Amniotic stem cell (primary cell): ENCODE measurements at places on chromosomes 2 and 18.

DNA sequence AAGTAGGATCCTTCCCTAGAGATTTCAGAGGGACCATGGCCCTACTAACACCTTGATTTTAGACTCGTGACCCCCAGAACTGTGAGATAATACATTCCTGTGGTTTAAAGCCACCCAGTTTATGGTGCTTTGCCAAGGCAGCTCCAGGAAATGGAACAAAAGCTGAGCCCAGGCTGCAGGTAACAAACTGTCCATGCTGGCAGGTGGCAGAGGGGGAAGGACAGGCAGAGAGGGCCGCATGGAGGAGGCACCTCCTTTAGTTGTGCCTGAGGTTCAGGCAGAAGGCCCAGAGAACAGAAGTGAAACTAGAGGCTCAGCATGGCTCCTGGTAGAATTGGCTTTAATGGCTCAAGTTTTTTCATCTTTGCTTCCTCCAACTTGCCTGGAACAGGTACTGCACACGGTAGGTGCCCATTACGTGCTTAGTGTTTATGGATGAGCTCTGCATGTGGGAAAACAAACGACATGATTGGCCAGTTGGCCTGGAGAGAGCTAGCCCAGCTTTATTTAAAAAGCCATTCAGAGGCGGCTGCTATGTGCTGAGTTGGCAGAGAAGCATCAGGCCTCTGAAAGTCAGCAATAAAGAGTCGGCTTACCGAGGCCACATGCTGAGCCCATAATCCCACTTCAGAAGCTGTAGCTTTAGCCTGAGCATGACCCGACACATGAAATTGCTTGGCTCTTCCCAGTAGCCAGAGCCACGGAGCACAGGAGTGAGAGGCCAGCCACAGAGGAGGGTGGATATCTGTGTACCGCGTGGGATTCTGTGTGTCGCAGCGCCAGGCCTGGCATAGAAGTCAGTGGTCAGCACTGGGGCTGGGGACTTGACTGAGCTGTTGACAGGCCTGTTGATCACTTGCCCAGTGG is 36.5 kb downstream of the HS1BP3 start:
- no peak for DNase-seq

- no peak for DNase-seq
Observed at GRCh38 chr18:61883547-61883946, 9.3 kb downstream of the RNF152 start.

DNA sequence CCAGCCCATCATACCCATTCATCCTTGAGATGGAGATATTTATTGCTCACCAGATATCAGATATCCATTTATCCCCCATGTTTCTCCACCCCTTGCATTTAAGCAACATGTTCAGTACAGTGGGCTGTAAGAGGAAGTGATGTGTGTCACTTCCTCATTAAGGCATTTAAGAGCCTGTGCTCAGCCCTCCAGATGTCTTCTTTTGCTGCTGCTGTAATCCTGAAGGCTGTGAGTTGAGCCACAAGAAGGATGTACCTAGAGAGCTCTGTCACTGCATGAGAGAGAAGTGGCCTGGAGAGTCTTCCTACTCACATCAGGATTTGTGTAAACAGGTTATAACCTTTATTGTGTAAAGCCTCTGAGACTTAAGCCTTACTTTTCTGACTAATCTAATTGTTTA is 151.8 kb upstream of the UNC80 start:
- DNase-seq = no peak

GRCh38 chr2:54560146-54560881 is 104.2 kb downstream of the SPTBN1 start:
- peak; percentile 32 for DNase-seq

- no peak for DNase-seq
Observed at GRCh38 chr2:168208652-168209051, 38.7 kb downstream of the STK39 start.

- no peak for DNase-seq
Observed at GRCh38 chr2:239312081-239312511, 88.7 kb downstream of the HDAC4 start.

DNA sequence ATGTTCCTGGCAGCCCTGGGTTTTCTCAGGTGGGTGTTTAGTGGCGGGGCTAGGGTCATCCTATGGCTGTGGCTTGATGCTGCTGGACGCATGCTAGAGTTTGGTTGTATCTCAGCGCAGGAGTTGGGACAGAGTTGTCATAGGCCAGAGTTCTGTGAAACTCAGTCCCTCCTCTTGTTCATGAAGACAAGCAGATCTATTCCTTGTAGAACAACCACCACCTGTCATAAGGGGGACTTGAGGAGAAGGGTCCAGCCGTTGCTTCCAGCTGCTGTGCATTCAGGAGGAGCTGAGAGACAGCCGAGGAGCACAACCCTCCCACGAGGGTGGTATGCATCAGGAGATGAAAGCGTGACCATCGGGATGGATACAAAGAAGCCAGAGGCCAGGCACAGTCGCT is 26.4 kb downstream of the DCDC2C start:
- no peak for DNase-seq

GRCh38 chr2:238345297-238345968 is 25.1 kb downstream of the TRAF3IP1 start:
- DNase-seq = no peak

- no peak for DNase-seq
Observed at GRCh38 chr2:201403880-201404279, 46.7 kb upstream of the FLACC1 start.

DNA sequence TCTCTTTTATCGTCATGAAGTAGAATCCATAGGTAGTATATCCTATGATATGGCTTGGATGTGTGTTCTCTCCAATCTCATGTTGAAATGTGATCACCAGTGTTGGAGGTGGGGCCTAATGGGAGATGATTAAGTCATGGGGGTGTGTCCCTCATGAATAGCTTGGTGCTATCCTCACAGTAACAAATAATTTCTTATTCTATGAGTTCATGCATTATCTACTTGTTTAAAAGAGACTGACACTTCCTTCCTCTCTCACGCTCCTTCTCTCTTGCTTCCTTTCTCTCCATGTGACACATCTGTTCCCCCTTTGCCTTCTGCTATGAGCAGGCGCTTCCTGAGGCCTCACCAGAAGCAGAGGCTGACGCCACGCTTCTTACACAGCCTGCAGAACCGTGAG is 165.6 kb downstream of the MREG start:
- no peak for DNase-seq

GRCh38 chr18:78378983-78379382 is 600.6 kb upstream of the SALL3 start:
- no peak for DNase-seq

- DNase-seq = peak; percentile 70
Observed at GRCh38 chr2:218959141-218959731, at the start of gene CDK5R2. Gene CDK5R2 (plus strand): TSS chr2:218959666. CDS start chr2:218959821, 155 bp downstream.

- no peak for DNase-seq
Observed at GRCh38 chr18:36250827-36251226, 46.7 kb upstream of the FHOD3 start.

- no peak for DNase-seq
Observed at GRCh38 chr2:227016894-227017293, 147.1 kb downstream of the COL4A4 start.

- no peak for DNase-seq
Observed at GRCh38 chr2:85282914-85283313, 44.9 kb downstream of the TGOLN2 start.

DNA sequence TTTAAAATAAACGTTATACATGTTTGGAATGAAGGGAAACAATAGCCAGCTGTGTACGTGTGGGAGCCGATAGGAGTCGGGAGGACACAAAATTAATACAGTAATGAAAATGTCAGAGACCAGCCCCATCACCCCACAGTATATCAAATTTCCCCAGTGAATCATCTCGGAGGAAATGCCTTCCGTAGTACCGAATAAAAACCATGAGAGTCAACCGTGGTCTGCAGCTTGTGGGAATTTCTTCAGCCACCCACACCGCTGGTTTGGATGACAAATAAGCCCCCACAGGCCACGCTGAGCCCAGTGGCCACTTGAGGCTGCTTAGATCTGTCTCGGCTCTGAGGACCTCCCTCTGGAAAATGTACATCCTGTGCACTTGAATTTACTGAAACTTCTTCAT is 133.7 kb downstream of the COL6A3 start:
- peak; percentile 87 for DNase-seq

DNA sequence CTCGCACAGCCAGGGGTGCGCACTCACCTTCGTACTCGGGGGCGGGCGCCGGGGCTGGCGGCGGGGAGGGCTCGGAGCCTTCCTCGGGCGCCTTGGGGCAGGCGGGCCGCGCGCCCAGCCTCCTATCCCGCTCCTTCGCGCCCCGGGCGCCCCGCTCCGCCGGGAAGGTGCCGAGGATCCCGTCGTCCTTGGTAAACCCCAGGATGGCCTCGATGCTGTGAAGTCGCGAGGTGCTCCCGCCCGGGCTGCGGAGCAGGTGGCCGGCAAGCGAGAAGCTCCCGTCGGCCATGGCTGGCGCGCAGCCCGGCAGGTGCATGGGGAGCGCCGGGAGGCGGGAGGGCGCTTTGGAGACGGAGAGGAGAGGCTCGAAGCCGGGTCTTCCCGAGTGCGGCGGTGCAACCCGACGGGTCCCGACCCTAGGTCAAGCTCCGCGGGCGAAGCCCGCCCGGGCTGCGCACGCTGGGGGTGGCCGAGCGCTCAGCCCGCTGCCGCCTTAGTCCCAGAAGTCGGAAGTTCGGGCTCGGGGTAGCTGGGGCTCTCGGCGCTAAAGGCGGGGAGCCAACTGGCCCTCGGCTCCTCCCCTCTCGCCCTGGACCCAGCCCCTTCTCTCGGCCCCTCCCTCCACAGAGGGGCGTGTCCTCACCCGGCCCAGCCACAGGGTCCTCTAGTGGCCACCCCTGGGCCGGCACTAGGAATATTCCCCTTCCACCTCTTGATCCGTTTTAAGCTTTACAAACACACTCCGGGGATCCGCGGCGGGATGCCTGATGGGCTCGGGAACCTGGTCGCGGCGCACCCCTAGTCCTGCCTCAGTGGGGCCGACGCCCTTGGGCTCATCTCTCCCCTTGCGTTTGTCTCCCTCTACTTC is at the start of gene RAX:
RAX (minus strand) TSS at position 564 of the 868 bp plus-strand sequence; CDS start at position 316, 248 bp downstream.
- no peak for DNase-seq

DNA sequence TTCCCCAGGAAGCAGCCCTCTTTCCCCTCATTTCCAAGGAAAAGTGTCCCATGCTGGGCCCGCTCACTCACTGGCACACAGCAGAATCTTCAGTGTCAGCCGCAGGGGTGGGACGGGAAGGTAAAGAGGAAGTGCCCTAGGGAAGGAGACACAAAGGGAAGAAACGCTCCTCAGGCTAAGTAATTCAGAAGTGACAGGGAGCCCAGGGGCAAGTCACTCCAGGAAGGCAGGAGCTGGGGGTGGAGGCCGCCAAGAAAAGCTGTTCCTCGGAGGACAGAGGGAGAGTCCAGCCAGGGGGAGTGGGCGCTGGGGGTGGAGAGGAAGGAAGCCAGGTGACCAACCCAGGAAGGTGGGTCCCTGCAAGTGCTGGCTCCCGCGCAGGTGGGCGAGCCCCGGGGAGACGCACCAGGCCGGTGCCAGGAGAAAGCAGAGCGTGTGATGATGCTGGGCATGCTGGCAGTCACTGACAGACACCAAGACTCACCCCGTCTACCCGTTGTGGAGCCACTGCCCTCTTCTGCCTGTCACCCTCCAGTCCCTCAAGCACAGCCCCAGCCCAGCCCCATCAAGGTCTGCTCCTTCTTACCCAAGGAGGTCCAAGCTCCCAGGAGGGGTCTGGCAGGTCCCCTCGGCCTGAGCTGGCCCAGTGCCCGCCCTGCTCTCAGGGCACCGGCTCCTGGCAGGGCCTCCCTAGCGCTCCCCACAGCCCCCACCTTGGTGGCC is 21.7 kb downstream of the HDAC4 start:
- no peak for DNase-seq

DNA sequence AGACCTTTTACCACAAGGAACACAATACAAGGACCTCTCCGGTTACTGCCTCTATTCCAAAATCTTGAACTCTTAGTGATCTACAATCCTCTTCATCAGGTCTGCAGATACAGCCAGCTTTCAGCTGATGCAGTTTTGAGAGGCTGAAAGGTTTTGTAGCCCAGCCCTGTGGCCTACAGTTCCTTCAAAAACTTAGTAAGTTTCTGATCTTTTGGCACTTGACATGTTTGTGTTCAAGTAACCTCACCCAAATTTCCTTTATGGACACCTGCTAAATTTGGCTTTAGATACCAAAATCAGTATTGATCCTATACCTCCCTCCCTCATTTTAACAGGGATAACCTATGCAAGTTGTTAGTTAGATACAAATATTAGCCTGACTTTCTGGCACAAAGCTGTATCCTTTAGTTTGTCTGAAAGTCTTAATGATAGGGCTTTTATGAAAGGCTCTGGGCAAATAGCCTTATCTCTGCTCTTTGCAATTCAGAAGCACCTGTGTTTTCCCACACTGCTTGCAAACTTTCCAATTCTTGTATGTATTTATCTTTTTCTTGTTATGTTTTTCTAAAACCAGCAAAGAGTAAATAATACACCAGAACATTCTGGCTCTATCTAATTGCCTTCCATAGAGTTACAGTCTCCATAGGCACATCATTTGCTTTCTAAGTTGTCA is 650.5 kb upstream of the KLHL29 start:
- DNase-seq = no peak

GRCh38 chr2:215881582-215881981 is 131.8 kb downstream of the MREG start:
- no peak for DNase-seq

GRCh38 chr2:62765619-62766376 is 60.3 kb downstream of the EHBP1 start:
- no peak for DNase-seq

DNA sequence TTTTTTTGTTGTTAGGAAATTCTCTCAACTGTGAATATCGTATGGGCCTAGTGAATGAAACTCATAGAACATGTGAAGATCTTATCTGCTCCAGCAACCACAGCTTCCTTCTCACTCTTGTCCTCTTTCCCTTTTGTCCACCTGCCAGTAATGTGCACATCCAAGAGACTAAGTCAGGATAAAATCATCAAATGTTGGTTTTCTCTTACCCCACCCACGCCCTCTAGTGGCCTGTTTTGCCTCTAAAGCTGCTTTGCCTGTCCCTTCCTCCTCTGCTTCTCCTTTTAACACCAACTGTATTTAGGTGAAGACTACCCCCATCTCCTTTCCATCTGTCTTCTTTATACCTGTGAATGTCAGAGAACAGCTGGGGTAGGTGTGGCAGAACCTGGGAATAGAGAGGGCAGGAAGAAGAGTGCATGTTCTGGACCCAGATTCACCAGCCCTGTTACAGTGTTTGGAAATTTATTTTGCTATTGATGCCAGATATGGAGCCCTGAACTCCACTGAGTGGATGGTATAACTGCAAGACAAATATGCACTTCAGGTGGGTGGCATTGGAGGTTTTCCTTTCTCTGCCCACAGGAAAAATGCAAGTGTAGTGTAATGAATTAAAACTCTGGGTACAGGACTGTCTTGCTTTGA is 8.4 kb upstream of the MGAT5 start:
- peak; percentile 32 for DNase-seq

GRCh38 chr2:75336451-75336850 is 137.1 kb upstream of the TACR1 start:
- no peak for DNase-seq

DNA sequence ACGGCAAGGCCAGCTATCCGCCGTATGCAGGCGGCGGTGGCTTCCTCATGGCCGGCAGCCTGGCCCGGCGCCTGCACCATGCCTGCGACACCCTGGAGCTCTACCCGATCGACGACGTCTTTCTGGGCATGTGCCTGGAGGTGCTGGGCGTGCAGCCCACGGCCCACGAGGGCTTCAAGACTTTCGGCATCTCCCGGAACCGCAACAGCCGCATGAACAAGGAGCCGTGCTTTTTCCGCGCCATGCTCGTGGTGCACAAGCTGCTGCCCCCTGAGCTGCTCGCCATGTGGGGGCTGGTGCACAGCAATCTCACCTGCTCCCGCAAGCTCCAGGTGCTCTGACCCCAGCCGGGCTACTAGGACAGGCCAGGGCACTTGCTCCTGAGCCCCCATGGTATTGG is 3.1 kb downstream of the B3GNT7 start:
- DNase-seq = no peak
